ENCODE measurements at places on chromosomes 7 and 10.

- no peak for DNase-seq
These were observed 145.0 kb downstream of the WDR37 start for GRCh38 chr10:1200866-1201807.

- peak; percentile 66 for DNase-seq
These were observed 32.8 kb upstream of the SFTPD start for GRCh38 chr10:79981450-79982361.

GRCh38 chr10:25875556-25876165, 58.4 kb upstream of the MYO3A start:
- peak; percentile 85 for DNase-seq

DNA sequence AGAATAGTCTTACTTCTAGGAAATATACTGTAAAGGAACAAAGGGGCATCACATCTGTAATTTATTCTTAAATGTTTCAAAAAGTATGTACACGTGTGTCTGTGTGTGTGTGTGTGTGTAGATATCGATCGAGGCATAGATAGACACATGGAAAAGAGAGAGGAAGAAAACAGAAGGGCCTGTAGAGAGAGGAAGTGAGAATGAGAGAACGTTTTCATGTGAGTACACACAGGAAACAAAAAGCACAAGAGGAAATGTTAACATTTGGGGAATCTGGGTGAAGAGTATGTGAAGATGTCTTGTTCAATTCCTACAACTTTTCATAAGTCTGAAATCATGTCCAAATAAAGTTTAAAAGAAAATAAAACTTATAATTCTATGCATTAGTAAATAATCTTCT, 286.5 kb upstream of the SORCS1 start:
- DNase-seq = no peak

- peak; percentile 3 for DNase-seq
These were observed 56.3 kb downstream of the RASGEF1A start for GRCh38 chr10:43210556-43210955.

DNA sequence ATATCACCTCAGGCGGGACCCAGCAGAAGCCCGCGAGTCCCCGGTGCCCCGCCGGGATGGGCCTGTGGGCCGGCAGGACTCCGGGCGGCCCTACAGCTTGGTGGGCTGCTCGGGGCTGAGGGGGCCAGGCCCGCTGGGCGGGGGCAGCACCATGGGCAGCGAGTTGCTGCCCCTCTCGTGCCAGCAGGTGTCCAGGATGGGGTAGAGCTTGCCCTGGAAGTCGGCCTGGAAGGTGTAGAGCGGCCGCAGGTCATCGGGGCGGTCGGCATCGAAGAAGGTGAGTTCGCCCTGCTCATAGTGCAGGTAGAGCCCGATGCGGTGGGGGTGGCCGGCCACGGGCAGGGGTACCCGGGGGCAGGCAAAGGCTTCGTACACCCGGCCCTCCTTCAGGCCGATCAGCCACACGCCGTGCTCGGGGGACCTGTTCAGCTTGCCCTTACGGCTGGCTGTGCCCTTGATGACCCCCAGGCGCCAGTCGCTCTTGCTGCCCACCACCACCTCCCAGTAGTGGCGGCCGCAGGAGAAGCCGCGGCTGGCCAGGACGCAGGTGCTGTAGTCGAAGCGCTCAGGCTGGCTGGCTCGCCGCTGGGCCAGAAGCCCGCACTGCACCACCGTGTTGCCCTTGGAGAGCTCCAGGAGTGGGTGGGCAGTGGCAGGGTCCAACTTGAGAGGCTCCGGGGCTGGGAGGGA, 4.3 kb upstream of the NSUN5 start:
- peak; percentile 11 for DNase-seq

GRCh38 chr10:13922586-13922985, 335.8 kb downstream of the PRPF18 start:
- DNase-seq = no peak

DNA sequence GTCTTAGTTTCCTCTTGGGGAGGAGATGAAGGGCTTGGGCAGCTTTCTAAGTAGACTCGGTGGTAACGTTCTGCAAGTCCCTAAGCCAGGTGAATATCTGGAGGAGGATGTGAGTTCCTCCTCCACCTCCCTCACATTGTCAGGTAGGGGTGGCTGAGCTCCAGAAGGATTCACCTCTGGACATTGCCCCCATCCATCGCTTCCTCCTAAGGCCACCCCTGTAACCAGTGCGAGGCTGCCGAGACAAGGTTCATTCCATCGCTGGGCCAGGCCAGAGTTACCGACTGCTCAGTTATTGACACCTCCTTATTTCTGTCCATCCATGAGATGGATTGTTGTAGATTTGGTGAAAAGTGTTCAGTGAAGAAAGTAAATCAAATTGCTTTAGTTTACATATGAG, 334.1 kb upstream of the KLF6 start:
- DNase-seq = no peak

DNA sequence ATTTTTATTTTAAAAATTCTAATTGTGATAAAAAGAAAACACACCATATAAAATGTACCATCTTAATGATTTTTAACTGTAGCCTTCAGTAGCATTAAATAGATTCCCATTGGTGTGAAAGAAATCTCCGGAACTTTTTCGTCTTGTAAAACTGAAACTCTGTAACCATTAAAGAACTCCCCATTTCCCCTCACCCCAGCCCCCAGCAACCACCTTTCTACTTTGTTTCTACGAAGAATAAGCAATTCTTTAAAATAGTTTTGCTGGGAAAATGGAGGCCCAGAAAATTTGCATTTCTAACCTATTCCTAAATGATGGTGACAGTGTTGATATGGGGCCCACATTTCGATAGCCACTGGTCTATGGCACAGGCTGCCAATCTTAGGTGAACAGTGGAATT, 305.4 kb upstream of the PFKP start:
- DNase-seq = no peak

DNA sequence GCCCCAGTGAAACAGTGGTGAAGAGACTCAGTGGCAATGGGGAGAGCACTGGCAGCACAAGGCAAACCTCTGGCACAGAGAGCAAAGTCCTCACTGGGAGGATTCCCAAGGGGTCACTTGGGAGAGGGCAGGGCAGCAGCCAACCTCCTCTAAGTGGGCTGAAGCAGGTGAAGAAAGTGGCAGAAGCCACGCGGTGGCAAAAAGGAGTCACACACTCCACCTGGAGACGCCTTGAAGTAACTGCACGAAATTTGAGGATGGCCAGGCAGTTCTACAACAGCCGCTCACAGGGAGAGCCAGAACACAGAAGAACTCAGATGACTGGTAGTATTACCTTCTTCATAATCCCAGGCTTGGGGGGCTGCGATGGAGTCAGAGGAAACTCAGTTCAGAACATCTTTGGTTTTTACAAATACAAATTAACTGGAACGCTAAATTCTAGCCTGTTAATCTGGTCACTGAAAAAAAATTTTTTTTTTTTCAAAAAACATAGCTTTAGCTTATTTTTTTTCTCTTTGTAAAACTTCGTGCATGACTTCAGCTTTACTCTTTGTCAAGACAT, 574 bp upstream of the IL6 start:
- DNase-seq = peak; percentile 58

GRCh38 chr7:44387389-44387788, 62.0 kb upstream of the CAMK2B start:
- DNase-seq = no peak

GRCh38 chr7:17304926-17305325, 6.5 kb downstream of the AHR start:
- no peak for DNase-seq

DNA sequence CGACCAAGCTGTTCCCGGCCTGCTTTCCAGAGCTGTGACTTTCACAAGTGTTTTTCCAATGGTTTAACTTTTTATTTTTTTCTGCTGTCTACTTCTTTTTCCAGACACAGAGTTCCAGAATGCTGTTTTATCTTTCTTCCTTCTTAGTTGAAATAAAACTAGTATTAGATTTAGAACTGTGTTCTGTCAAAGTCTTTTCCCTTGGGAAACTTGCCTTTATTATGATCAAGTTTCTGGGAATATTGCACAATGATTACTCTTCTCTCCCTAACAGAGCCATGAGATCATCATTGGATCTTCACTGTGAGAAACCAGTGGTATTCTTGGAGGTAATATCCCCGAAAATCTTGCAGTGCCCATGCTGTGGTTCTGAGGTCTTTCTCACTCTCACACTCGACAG, 104.9 kb upstream of the KCND2 start:
- no peak for DNase-seq

GRCh38 chr7:116949941-116950801, 3.1 kb upstream of the ST7 start:
- DNase-seq = no peak

DNA sequence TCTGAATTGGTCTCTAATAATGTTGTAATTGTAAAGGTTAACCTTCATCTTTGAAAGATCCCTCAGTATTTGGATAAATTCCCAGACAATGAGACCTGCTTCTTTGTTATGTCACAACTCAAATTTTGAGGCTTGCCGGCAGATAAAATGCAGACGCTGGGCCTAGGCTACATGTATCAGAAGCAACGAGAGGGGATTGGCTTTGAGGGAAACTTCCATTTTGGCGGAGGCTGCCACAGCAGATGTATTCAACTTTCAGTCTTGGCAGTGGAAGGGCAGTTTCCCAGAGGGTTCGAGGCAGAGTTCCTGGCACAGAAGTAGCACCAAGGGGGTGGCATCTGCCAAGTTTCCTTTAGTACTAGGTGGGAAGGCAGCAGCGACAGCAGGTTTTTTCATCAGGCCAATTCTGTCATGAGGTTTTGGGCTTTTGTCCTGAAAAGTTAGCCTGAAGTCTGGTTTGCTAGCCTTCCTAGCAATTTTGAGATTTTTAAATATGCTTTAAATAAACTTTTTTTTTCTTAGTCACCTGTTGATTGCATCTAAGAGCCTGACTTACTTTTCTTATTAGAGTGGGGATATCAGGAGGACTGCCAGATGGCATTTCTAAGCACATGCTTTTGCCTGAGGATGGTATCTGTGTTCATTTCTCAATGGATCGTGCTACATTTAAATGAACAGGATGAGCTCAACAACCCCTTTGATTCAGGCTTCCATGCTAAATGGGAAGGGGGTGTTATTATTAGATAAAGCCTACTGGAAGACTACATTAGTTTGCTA, 89.5 kb upstream of the FAM3C start:
- no peak for DNase-seq

- peak; percentile 23 for DNase-seq
These were observed 939 bp upstream of the VAX1 start for GRCh38 chr10:117138838-117139580.

DNA sequence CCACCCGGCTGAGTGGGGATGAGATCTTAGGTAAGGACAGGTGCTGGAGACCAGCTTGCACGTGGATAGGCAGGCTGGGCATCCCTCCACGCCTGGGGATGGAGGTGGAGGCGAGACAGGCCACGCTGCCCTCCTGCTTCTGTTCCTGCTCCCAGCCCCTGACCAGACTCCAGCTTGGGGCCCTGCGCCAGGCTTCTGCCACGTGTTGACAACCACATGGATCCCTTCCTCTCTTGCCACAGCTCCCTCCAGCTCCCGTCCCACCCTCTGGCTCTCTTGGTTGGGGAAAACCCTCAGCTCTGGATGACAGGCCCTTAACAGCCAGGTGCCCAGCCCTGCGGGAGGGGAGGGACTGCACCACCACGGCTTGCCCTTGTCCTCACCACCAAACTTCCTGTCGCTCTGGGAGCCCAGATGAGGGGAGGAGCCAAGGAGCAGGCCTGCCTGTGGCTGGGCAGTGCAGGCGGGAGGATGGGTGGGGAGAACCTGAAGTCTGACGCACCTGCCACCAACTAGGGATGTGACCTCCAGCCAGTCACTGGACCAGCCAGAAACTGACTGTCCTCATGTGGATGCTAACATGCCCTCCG, 36.0 kb downstream of the KCNH2 start:
- DNase-seq = peak; percentile 60

DNA sequence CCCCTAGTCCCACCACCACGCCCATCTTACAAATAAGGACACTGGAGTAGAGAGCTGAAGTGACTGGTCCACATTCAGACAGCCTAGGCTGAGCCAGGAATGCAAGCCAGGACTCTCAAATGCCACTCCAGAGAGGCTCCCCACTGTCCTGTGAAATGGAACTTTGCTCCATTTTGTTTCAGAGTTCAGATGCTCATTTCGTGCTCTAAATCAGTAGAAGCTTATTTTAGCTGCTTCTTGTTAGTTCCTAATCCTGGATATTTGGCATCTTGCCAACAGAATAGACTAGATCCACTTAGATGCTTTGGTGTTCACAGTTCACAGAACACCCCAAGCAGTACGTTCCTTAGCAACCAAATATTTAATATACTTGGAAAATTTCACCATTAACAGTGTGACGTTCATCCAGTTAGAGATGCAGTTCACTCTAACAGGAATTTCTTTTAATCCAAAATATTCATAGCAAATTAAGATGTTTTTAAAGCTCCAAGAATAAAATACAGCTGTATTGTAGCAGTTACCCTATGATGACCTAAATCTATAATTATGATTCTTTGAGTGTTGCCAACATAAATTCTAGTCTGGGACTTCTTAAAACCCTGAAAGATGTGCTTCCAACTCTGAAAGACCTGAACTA, 7.3 kb downstream of the MMP21 start:
- no peak for DNase-seq

- no peak for DNase-seq
These were observed 117.1 kb upstream of the DIP2C start for GRCh38 chr10:806451-807162.

DNA sequence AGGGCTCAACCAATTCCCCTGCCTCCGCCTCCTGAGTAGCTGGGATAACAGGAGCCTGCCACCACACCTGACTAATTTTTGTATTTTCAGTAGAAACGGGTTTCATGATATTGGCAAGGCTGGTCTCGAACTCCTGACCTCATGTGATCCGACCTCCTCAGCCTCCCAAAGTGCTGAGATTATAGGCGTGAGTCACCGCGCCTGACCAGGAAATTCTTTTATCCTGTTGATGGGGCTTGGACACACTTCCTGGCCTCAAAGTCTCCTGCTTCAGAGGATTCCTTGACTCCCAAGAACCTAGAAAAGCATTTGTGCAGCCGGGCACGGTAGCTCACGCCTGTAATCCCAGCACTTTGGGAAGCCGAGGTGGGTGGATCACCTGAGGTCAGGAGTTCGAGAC, 16.2 kb downstream of the ZNF425 start:
- no peak for DNase-seq

- peak; percentile 14 for DNase-seq
These were observed 246.7 kb downstream of the ETV1 start for GRCh38 chr7:13742811-13743210.

GRCh38 chr7:2309889-2310331, 4.3 kb downstream of the SNX8 start:
- peak; percentile 68 for DNase-seq

DNA sequence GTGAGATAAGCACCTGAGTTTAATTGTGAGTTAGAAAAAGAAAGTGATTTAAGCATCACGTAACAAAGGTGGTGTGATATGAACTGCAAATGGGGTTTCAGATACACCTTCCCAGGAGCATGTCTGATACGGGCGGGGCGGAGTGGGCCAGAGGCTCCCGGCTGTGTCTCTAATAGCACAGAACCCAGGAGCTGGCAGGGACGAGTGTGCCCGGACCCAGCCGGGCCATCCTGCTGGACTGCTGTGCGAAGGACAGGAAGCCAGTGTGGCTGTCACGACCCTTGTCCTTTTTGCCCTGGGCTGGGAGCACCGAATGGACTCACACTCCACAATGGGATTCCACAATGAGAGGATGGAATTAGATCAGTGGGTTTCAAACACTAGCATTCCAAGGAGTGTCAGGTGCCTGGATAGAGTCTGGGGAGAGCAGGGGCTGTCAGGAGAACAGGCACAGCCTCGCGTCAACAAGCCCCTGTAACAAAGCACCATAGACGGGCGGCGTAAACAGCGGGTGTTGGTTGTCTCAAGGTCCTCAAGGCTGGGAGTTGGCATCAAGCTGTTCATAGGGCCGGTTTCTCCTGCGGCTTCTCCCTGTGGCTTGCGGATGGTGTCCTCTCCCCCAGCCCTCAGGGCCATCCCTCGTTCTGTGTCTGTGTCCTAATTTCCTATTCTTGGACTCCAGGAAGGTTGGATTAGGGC, 242.6 kb upstream of the PITRM1 start:
- DNase-seq = no peak

- DNase-seq = no peak
These were observed 618.3 kb upstream of the AUTS2 start for GRCh38 chr7:68980011-68980410.

All from WTC11 (cell line).